Renal cortex interstitium (tissue), 15 donors: ENCODE measurements at places on chromosomes 5 and 9. TPM values are rescaled to one million over a fixed set of nuclear protein-coding genes. Genes with fewer than 3 reads are reported as not detected.

DNA sequence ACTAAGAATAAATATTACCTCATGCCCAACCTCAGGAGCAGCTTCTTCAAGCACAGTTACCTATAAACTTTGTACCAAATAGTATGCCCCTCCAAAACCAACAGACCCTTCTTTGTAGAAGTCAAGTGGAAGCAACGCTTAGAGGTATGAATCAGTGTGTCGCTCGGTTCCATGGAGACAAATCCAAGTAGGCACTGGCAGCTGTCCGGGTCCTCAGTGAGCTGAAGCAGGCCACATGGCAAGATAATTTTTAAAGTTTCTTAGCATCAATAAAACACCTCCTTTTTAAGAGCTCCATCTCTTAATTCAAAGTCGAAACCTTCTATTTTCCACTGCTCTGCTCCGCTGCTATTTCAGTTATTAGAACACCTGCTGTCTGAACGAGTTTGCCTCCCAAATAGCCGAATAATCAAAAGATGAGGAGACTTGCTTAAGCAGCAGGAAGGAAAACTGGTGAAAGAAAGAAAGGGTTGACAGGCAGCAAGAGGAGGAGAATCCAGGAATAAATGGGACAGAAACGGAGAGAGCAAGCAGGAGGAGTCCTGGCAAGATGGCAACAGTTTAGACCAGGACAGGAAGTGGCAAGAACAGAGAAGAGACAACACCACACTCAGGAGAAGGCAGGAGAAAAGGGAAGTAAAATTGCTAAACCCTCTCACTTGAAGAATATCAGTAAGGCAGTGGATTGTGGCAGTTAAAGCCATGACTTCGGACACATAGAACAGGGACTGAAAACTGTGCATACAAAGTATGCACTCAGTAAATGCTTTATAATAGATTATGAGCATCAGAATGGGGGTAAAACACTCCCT is 65.0 kb downstream of the PPP2R2B start:
- no peak for DNase-seq

- no peak for DNase-seq
These were observed 26.9 kb downstream of the TCERG1 start for GRCh38 chr5:146474065-146474464.

DNA sequence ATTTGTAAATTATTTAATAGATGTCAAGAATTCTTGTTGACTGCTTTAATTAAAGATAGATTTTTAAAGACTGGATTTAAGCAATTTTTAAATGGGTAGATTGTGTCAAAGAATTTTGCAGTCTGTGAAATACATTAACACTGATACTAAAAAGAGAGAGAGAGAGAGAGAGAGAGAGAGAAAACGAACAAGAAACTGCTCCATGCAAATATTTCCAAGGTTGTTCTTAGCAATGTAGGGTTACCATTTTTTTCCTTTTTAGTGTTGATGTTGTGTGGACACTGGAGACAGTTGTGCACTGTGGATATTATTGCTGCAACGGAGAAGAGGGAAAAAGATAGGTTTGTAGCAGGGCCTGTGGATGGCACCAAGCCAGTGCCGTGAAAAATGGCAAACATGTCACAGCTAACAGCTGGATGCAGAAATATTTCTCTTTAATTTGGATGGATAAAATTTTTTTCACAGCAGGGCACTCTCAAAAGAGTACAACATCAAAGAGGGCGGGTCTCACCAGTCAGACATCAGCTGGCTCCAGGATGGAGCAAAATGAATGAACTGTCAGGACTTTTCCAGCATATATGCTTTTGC is 58.2 kb downstream of the PRDM6 start:
- DNase-seq, result no peak

GRCh38 chr9:87716141-87716540 is 9.8 kb upstream of the CTSL start:
- DNase-seq, result no peak

- DNase-seq, result no peak
These were observed 61.0 kb downstream of the STX17 start for GRCh38 chr9:99967457-99967856.

DNA sequence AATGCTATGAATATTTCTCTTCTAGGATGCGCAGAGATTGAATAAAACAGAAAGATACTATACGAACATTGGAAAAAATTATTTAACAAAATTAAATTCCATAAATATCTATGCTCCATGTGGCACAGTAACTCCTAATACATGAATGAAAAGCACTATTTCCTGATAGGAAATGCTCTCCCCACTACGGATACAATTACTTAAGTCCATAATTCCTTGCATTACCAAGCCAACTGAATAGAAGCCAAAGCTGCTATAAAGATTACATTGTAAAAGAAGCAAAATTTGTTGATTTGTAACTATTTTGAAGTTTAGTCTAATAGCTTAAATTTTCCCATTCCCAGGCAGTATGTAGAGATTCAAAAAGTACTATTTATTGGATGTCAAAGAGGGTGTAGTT is 61.8 kb upstream of the SNX2 start:
- no peak for DNase-seq

GRCh38 chr5:90888511-90889324 is 330.1 kb downstream of the ADGRV1 start:
- no peak for DNase-seq

GRCh38 chr5:132760601-132761317 is 13.5 kb downstream of the CCNI2 start:
- no peak for DNase-seq

GRCh38 chr5:129508606-129509005 is 48.5 kb downstream of the ADAMTS19 start:
- DNase-seq, result no peak

- no peak for DNase-seq
These were observed 26.8 kb upstream of the MVB12B start for GRCh38 chr9:126299706-126300276.

DNA sequence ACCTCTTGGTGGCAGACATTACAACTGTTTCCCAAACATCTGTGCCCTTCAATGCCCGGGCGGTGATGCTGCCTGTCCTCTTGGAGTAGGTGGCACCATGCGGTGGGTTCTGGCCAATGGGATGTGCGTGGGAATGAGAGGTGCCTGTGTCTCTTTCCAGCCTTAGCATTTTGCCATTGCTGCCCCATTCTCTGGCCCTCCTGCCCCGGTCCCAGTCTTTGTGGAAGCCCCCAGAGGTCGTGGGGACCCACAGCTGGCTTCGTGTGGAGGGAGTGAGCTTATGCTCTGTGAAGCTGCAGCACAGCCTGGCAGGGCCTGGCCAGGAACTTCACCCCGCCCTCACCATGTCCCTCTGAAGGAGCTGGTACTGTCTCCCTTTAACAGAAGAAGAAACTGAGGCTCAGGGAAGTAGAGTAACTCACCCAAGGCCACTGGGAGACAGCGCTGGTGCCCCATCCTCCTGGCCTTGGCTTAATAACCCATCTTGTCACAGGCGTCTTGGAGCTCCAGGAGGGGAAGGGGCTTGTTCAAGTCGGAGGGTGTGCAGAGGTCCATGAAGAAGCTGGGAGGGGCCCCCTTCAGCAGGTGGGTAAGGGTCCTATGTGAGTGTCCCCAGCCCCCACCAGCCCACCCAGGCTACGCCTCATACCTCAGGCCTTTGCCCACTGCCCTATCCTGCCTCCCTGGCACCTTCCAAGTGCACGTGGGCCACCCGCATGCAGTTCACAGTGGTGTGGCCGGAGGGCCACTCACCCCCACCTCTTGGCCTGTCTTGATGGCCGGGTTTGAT is 173.6 kb downstream of the GAPVD1 start:
- DNase-seq, result no peak

The FRMPD1 gene
- polyA plus RNA-seq, result 1.1 TPM

The CNTFR gene
- 29.9 TPM for polyA plus RNA-seq

The ASPN gene
- polyA plus RNA-seq, result 18.0 TPM

The HRCT1 gene
- 0.60 TPM for polyA plus RNA-seq

The ABLIM3 gene
- polyA plus RNA-seq, result 1.3 TPM

DNA sequence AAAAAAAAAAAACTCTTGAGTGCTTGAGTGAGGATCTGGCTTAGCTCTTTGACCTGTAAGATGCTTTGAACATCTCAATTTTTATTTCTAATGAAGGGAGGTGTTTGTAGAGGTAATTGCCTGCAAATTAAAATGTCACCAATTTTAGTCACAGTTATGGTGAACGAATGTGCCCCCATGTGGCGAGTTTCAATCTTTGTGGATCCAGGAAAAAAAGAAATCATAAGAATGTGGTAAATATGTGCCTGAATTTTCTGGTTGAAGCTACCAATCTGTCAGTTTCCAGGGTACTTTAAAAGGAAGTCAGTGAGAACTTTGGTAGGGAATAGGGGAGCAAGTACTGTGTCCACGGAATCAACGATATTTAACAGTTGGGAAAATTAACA is 1772.4 kb upstream of the CDH9 start:
- no peak for DNase-seq

GRCh38 chr5:133383580-133383939 is 228.8 kb downstream of the FSTL4 start:
- no peak for DNase-seq

DNA sequence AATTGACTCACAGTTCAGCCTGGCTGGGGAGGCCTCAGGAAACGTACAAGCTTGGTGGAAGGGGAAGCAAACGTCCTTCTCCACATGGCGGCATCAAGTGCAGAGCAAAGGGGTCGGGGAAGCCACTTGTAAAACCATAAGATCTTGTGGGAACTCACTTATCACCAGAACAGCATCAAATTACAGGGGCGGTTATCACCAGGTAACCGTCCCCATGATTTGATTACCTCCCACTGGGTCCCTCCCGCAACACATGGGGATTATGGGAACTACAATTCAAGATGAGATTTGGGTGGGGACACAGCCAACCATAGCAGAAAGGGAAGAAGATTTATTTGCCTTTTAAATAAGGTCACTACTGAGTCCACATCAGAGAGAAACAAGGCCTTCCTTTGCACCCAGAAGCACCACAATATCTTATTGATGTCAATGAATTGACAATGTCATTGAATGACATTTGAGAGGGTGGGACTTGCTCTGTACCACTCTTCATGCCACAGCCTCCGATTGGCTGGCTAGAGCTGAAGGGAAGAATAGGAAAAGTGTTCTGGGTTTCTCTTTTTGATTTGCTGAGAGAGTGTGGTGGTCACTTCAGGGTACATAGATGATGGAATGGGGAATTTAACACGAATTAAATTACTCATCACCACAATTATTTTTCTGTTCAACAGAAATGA is 11.0 kb downstream of the SKP2 start:
- DNase-seq, result no peak

DNA sequence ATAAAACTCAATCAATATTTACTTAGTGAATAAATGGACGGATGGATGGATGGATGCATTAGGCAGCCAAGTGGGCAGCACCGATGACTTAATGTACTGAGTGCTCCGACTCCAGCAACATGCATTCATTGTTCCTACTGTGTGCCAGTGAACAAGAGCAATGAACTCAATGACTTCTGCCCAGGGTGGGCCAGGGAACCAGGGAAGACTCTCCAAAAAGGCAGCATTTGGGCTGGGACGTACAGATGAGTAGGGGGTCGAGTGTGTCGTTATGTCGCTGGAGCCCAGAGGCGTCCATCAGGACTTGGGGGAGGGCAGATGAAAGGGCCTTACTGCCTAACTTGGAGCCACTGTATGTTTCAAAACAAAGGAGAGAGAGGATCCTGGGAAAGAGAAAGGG is 126.4 kb downstream of the KCNIP1 start:
- no peak for DNase-seq

The PRDM9 gene
- not detected for polyA plus RNA-seq

- DNase-seq, result no peak
These were observed 7.7 kb upstream of the TSLP start for GRCh38 chr5:111063709-111064322.

- DNase-seq, result no peak
These were observed 323.8 kb downstream of the PRELID2 start for GRCh38 chr5:145511351-145511750.
